EH (cell line): ENCODE measurements at places on chromosomes 1 and 21.
A peak's percentile ranks its signal among the peaks of the same experiment; 100 is the strongest.

DNA sequence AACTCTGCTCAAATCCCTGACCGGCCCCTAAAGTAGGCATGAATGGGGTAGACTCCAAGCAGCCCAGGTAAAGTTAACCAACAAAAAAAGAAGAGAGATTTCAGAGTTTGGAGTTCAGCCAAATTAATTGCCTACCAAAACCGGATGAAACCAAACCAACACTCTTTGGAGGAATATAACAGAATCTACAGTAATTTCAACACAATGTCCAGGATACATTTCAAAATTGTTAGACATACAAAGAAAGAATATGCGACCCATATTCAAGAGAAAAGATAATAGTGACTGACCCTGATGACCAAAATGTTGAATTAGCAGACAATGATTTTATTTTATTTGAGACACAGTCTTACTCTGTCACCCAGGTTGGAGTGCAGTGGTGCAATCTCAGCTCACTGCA, 12.6 kb downstream of the IL22RA1 start:
- no peak for DNase-seq

DNA sequence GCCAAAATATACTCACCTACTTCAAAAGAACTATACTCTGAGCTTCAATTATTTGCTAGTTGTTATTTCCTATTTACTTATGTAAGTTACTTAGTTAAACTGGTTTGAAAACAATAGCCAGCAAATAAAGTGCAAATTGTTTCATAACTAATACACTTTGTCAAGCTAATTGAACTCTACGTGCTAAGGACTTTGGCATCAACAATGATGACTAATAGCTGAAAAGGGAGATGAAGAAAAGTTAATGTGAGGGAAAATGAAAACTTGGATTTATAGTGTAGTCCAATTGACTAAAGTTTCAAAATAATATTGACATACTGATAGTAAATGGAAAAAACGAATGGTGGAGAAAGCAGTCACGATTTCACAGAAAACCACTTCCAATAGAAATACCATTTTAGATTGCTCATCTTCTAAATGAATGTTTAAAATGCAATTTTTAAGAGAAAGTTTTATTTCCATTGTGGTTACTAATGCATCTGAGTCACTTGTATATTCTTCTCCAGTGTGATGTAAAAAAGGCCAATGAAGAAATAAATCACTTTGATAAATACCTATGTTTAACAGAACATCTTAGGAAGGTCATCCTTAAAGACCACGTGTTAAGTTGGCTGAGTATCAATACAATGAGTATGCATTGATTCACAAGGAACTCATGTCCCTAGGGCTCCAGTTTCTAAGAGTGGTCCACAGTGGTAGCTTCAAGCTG, 455.2 kb downstream of the LTN1 start:
- DNase-seq: peak; percentile 97

GRCh38 chr1:175472464-175472863, 270.9 kb downstream of the TNR start:
- DNase-seq: peak; percentile 0

DNA sequence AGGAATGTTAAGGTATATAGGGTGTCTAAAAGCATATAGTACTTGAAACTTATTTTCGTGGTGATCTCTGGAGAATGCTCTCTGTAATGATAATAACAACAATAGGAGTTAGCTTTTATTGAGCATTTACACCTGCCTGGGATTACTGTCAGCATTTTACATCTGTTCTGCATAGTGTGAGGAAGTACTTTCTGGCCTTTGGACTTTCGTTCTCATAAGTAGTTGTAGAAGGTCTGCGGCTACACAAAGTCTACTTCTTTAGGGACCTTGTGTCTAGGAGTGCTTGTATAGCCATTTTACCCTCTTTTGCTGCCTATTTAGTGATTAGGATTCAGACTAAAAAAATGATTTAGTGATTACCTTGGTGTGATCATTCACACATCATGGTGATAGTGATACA, 103.6 kb upstream of the GPR52 start:
- no peak for DNase-seq

DNA sequence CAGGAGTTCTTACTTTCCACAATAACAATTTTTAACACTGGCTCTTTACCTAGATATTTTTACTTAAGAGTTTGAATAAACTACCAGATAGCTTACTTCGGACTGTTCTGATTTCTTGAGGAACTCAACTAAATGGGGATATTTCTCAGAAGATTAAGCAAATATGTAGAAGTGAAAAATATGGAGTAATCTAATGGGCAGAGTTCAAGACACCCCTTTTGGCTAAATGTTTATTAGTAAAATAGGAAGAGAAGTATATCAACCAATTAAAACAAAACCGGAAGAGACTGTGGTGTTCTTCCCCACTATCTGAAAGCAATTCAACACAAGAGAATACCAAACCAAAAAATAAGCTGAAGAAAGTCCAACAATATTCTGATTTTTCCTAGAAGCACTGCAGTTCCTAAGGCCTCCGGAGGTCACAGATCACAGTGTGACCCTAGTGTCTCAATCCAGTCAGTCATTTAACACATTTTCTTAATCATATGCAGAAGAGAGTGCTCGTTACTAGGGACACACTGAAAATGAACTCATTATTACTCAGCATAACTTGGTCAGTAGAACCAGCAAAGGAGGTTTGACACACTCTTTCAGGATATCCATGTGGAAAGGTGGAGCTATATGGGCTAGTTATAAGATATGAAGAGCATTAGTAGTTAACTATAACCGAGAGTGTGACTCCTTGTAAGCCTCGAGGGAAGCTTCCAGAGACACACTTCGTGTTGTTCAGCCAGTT, 5.2 kb downstream of the SIPA1L2 start:
- DNase-seq: no peak

DNA sequence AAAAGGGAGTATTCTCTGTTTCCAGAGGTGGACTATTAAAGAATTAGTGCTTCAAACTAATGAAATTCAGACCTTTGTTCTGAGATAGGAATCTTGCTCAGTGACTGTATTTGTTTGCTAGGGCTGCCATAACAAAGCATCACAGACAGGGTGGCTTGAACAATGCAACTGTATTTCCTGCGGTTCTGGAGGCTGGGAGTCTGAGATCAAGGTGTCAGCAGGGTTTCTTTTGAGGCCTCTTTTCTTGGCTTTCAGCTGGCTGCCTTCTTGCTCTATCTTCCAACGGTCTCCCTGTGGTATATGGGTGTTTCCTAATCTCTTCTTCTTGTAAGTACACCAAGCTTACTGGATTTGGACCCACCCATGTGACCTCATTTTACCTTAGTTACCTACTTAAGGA, 264.6 kb upstream of the PROX1 start:
- DNase-seq: no peak

DNA sequence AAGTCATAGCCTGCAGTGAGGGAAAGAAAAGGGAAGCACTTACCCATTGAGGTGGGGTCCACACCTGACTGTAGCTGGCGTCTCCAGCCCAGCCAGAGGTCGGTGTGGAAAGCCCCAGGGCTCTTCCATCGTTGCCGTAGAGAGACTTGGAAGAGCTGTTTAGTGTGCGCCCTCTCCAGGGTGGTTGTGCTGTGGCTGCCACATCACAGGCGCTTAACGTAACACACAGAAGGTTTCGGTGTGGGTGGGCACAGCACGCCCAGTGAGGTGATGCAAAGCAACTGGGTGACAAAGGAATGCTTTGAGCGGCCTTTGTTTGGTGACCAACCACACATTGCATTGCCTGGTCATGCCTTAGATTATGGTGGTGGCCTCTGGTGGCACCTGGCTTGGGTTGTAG, 36.8 kb upstream of the KIF1B start:
- no peak for DNase-seq

DNA sequence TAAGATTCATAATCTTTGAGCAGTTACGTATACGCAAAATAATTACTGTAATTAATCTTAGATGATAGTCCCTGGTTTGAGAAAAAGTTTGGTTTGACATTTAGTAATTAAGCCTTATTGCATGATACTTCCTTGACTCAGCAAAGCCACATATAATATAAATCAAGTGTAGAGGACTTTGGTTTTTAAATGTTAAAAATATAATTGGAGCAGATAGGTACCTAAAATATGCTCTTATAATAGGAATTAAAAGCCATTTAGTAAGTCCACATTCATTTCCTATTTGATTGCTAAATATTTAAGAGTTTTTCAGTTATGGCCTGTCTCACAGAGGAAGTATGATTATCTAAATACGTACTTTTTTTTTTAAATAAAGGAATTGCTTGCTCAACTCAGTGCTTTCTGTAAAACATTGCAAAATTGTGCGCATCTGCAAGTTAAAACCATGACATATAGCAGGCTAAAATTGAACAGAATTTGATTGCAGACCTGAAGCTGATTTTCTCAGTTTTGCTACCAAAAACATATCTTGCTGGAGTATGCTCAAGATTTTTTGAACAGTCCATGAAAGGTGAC, 20.4 kb downstream of the RPE65 start:
- DNase-seq: no peak

DNA sequence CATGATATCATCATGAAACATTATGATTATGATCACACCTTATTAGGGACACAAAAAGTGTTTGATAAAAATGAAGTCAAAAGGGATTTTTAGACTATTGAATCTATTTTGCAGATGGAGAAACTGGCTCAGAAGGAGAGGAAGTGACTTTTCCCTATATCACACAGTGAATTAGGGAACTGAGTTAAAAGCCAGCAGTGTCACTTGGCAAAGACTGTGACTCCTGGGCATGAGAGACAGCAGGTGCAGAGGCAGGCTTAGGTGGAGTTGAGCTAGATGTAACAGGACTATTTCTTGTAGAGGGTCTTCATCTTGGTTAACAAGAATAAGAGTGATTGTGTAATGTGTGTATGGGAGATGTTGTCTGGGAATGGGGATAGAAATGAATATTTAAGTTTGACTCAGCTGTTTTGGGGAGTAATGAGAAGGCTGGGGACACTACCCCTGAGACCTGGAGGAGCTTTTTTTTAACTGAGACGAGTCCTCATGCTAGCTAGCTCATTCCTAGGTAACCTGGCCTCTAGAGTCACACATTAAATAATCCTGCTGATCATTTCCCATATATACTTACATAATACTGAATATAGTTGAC, 1.0 kb upstream of the CD84 start:
- no peak for DNase-seq

GRCh38 chr1:17881761-17882160, 126.6 kb downstream of the ACTL8 start:
- no peak for DNase-seq

- no peak for DNase-seq
Observed at GRCh38 chr1:59243550-59243949, 53.3 kb upstream of the FGGY start.

GRCh38 chr1:231872461-231872910, 245.9 kb downstream of the DISC1 start:
- DNase-seq: peak; percentile 68

GRCh38 chr1:153945795-153946621, 510 bp downstream of the DENND4B start:
- DNase-seq: peak; percentile 74

- DNase-seq: no peak
Observed at GRCh38 chr1:228314658-228315483, 91.8 kb downstream of the TRIM11 start.

DNA sequence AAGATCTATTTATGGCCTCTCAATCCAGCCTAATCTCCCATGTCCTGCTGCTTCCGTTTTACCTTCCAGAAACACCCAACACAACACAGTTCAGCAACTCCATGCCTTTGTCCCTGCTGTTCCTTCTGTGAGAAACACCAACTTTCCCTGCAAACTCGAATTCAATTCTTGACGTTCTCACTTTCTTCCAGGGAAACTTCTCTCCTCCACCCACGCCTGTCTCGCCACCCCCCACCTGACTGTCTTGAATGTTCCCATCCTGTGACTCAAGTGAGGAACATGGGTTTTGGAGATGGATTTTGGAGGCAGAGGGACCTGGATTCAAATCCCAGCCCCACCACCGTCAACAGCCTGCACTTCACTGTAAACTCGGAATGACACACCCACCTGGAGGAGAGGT, 44.8 kb downstream of the GRHL3 start:
- no peak for DNase-seq
